ENCODE measurements at places on chromosomes 3 and 15. TPM values are rescaled to one million over a fixed set of nuclear protein-coding genes. Genes with fewer than 3 reads are reported as not detected.

TICRR gene
- 0.09 TPM for polyA plus RNA-seq

AADACL2 gene
- polyA plus RNA-seq = 0.05 TPM

HGD gene
- 0.07 TPM for polyA plus RNA-seq

GOLGA6L25 gene
- polyA plus RNA-seq = not detected

PDZRN3 gene
- 53.6 TPM for polyA plus RNA-seq

CHDH gene
- 2.2 TPM for polyA plus RNA-seq

AGBL1 gene
- polyA plus RNA-seq = not detected

SLC9C1 gene
- 0.14 TPM for polyA plus RNA-seq

ITIH1 gene
- polyA plus RNA-seq = 0.18 TPM
